Stimulated activated CD4-positive, alpha-beta T cell treated with anti-CD3 and anti-CD28 coated beads, Interleukin-12 subunit alpha, Interleukin-12 subunit beta, amount 100 ng/mL, for 24 hours (primary cell): ENCODE measurements at places on chromosomes 11 and 22.

DNA sequence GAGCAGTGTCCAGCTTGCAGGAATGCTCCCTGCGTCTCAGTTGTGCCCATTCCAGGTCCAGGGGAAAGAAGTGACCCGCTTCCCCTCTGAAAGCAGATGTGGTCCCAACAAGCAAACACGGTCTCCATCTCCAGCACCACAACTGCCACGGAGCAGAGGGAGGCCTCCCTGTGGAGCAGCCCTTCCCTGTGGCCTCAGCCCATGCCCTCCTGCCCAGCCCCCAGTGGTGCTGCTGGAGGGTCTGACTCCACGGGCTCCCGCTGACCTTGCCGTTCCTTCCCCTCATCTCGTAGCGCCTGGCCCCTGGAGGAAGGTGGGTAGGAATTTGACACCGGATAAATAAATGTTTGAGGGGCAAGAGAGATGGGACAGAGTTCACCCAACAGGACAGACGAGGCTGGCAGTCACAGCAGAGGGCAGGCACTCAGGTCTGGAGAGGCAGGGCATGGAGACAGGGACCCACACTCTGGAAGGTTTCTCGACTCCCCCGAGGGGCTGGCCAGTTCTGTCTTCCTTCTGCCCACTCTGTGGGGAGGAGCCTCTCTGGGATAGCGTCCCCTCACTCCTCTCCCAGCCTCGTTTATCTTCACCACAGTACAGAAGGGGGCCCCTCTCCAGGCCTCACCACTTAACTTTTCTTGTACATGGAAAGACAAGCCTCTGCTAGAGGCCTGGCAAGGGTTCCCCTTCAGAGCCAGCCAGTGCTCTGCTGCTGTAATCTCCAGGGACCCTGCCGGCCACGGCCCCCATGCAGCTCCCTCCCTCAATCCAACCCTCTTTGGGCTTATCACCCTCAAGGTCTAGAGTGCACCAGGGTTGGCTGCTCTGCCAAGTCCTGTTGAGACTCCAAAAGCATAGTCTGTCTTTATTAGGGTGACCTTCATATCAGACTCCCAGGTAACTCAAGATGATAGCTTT lies 7.5 kb upstream of the ST3GAL4 start:
- DNase-seq: no peak

- DNase-seq: peak; percentile 87
Measured at GRCh38 chr11:64652586-64653387, 61.8 kb downstream of the SLC22A12 start.

DNA sequence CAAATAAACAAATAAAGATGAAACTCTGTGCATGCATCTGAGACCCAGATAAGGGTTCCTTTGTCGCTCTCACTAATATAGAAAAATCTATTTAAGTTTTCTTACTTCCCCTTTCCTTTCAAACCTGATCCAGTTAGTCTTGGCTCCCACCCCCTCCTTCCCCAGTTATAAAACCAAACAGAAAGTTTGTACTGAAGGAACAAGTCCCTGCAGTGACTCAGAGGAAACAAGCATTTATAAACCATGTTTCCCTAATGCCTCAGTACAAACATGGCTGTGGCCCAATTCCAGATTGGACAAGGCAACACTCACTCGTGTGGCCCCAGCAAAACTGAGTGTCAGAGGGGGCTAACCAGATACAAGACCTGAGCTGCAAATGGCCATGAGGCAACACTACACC lies 65.5 kb upstream of the ARHGAP20 start:
- DNase-seq: no peak

GRCh38 chr22:49437956-49438355 lies 389.7 kb downstream of the BRD1 start:
- DNase-seq: no peak

GRCh38 chr11:1640076-1640946 lies 10.7 kb downstream of the KRTAP5-5 start:
- DNase-seq: no peak

- no peak for DNase-seq
Measured at GRCh38 chr11:17845431-17845881, 110.9 kb downstream of the KCNC1 start.

DNA sequence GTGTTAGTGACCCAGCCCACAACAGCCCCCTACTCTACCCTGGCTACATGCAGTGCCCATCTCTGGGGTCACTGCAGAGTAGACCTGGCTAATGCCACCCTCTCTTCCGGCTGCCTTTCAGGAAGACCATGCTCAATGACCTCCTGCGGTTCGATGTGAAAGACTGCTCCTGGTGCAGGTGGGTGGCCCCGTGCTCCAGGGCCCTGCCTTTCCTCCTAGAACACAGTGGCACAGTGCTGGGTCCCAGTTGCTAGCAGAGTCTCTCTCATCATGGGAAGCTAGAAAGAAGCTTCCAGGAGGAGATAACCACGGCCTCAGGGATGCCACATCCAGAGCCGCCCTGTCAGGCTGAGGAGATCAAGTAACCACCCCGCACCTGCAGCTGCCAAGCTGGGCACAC lies 3.6 kb downstream of the LZTR1 start:
- no peak for DNase-seq

- no peak for DNase-seq
Measured at GRCh38 chr22:35154937-35155387, 89.0 kb downstream of the ISX start.

GRCh38 chr11:19239039-19239438 lies 1.7 kb downstream of the E2F8 start:
- no peak for DNase-seq

GRCh38 chr11:103499710-103500340 lies 390.6 kb downstream of the DYNC2H1 start:
- DNase-seq: no peak

- no peak for DNase-seq
Measured at GRCh38 chr11:78773077-78773476, 198.4 kb upstream of the NARS2 start.

DNA sequence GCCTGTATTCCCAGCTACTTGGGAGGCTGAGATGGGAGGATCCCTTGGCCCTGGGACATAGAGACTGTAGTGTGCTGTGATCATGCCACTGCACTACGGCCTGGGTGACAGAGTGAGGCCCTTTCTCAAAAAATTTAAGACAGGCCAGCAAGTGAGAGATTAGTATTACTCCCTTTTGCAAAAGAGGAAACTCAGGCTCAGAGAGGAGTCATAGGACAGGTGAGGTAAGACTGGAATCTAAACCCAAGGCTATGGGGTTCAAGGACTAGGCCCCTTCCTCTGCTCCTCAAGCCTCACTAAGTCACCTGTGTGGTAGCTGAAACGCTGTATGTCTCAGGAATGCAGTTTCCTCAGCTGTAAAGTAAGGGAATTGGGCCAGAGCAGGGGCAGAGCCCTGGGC lies 1.6 kb upstream of the P2RY2 start:
- DNase-seq: no peak

DNA sequence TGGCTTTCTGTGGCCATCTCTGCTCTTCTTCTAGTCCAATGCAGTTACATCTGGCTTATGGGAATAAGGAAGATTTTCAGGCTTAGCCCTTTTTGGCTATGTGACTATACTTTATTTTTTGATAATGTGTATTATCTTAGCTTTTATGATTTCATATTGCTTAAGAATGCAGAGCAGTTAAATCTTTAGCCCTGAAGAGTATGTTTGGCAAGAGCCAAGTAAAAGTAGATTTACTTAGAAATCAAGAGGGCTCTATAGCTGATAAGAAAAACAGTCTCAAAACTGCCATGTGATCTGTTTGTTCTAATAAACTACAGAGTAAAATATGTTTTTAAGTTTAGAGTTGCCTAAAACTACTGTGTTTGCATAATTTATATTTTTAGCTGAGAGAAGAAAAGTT lies 61.2 kb downstream of the RNF169 start:
- no peak for DNase-seq

GRCh38 chr11:15627560-15627959 lies 512.8 kb downstream of the INSC start:
- DNase-seq: no peak

DNA sequence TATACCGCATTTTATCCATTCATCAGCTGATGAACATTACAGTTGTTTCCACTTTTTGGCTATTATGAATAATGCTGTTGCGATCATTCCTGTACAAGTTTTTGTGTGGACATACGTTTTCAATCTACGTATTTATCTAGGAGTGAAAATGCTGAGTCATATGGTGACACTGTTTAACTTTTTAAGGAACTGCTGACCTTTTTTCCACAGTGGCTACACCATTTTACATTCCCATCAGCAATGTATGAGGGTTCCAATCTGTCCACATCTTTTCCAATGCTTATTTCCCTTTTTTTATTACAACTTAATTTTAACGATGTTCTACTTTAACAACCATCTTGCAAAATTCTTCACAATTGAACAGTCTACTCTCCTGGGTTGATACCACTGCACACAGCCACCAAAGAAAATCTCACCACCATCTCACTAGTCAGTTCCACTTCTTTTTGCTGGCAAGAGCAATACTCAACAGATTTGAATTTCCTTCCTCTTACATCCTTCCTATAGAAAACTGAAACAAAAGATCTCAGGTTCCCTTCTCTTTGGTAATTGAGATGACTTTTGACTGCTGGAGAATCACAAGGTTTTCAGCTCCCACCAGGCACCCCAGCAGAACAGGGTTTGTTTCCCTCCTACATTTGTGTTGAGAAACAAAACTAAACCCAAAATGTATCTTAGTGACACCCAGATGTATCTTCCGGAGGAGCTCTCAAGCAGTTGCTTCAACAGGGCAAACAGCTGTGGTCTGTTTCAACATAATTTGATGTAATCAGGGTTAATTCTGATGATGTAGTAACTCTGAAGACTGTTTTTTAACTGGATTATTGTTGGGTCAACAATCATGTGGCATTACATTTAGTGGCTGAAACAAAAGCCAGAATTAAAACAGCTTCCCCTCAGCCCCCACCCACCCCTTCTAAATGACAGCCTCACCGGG lies 7.0 kb upstream of the GAB2 start:
- no peak for DNase-seq

DNA sequence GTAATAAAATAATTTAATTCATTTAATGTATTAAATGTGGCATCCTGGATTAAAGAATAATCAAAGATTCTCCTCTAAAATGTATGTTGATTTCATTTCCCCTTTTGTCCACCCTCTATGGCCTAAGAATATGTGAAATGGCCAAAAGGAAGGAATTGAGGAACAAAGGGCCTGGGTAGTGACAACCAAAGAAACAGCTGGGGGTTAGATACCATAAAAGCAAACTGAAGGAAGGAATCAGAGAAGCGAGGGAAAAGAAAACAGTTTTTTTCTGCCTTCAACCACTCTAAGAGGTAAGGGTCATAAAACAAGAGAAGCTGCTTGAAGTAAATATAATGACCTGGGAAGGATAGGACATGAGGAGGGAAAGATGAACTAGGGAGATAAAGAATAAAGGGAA lies 139.3 kb downstream of the FAM76B start:
- no peak for DNase-seq

DNA sequence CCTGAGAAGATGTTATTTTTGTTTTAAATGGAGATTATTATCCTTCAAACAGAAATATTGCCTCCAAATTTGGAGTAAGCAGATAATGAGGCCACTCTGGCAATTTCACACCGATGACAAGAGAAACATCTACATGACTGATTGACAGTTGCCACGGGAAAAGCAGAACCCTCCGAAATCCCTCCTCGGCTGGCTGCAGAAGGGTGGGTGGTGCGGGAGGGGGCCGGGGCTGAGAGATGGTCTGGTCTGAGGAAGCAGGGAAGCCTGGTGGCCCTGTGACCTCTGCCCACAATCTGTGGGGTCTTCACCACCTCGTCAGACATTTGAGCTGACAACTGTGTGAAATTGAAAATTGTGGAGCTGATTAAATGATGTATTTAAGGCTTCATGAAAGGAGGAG lies 503.2 kb downstream of the MN1 start:
- DNase-seq: no peak

- DNase-seq: no peak
Measured at GRCh38 chr11:45860348-45860747, 13.1 kb downstream of the CRY2 start.

- no peak for DNase-seq
Measured at GRCh38 chr11:46452918-46453517, 61.4 kb upstream of the CHRM4 start.

DNA sequence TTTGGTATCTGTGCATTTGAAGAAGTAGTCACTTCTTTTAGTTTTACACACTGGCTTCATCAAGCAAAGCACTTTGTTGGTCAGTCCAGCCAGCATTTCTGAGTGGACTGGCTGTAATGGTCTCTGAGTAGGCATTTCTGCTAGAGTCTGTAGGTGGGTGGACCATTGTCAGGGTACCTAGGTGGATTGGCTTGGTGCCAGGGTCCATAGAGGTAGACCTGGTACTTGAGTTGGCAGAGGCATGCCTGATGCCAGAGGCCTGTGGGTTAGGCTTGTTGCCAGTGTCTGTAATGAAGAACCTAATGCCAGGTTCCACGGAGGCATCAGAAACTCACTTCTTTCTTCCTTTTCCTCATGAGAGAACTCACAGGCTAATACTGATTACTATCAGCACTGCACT lies 157.9 kb upstream of the C11orf87 start:
- no peak for DNase-seq

DNA sequence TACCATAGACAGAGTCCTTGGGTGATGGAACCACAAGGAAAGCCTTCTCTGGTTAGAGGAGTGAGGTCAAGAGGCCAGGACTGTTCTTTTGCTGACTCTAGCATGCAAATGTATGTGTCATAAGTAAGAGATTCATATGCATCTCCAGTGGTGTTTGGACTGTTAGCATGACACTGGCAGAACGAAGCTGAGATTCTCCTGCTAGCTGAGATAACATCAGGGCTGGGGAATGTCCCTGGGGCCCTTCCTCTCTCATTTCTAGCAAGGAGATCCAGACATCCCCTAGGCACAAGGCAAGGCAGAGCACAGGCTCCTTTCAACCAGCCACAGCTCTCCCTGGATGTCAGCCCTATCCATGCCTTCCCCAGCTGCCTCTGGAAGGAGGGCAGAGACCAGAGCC lies 711.3 kb downstream of the OPCML start:
- DNase-seq: no peak

GRCh38 chr11:86214710-86215109 lies 29.8 kb upstream of the EED start:
- peak; percentile 81 for DNase-seq

DNA sequence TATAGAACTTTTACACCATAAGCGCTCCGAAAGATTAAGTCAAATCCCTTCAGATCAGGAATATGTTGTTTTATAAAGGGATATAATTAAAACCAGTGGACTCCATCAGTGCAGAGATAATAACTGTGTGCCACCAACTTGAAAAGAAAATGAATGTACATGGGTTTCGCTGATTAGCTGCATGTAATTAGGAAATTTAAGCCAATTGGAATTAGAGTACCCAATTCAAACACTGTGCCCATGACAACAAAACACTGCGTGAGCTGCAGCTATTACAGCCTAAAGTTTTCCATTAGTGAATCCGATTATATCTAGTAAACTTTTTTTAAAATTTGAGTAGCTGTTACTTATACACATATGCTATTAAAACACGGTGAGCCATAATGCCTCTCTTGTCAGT lies 392.3 kb upstream of the ARHGAP42 start:
- DNase-seq: no peak

GRCh38 chr11:12066799-12067508 lies 43.4 kb upstream of the MICAL2 start:
- DNase-seq: no peak

GRCh38 chr22:49197986-49198704 lies 629.5 kb downstream of the BRD1 start:
- no peak for DNase-seq
